ENCODE measurements at places on chromosomes 1 and 21.

DNA sequence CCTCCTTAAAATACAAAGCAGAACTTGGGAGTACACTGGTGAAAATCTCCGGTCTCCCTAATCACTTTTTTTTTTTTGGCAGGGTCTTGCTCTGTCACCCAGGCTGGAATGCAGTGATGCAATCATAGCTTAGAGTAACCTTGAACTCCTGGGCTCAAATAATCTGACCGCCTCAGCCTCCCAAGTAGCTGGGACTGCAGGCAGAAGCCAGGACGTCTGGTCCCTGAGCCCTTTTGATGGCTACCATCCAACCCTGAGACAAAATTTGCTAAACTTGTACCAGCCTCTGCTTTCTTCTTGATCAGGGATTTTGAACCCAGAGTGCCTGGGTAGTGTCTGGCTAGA is 4.1 kb downstream of the L1TD1 start:
- DNase-seq: no peak

DNA sequence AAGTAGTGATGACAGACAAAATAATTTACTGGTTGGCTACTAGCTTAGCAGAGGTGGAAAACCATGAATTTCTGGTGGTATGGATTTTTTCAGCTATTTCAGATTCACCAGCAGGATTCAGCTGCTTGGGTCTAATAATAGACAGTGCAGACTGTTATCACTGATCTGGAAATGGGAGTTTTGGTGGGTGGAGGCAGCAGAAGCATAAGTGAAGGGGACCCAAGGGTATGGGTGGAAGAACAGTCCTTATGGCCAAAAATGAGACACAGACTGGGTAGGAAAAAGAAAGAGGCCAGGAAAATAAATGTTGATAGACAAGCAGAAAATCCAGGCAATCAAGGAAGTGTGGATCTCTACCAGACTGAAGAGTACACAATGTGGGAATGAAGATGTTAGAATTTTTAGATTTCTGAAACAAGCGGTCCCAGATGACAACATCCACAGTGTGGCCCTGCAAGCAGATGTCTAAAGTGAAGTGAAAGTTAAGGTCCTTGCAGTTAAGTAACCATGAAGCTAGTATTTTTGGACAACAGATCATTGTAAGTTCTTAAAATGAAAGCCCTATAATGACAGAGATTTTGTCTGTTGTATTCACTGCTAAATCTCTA is 24.7 kb downstream of the LYST start:
- DNase-seq: no peak

GRCh38 chr1:206448471-206448870 is 21.8 kb upstream of the IKBKE start:
- DNase-seq: no peak

DNA sequence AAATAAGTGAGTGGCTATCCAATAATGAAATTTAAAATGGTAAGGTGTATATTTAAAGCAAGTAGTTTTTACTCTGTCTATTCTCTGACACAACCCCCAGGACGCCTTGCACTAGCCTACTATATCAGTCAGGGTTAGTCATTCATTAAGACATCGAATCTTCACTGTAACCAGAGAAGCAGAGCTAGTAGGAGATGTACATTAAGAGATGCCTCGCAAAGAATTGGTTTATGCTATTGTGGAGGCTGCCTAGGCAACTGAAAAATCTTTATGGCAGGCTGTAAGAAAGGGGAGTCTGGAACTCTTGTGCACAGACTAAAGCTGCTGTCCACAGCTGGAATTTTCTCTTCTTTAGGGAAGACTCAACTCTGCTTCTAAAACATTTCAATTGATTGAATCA is 28.8 kb downstream of the NTNG1 start:
- DNase-seq: no peak

DNA sequence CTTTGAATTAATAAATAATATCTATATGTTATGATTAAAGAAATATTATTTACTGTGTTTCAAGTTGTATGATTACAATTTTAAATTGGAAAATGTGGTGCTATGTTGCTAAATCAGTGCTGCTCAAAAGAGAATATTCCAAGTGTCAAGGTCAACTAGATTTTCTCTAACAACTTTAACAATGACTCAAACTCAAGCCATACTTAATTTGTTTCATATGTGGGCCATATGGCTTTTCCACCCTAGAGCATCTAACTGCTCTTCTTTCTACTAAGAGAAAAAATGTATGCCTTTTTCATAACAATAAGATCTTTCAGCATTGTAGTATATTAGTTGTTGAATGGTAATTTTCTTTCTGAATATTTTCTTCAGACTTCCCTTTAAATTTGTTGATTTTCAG is 8.3 kb upstream of the SYT14 start:
- no peak for DNase-seq

DNA sequence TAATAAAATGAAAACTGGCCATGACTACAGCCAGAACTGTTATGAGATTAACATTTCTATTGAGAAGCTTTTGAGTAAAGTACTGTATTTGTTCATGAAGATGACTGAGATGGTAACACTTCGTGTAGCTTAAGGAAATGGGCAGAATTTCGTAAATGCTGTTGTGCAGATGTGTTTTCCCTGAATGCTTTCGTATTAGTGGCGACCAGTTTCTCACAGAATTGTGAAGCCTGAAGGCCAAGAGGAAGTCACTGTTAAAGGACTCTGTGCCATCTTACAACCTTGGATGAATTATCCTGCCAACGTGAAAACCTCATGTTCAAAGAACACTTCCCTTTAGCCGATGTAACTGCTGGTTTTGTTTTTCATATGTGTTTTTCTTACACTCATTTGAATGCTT is 164.0 kb downstream of the NEK7 start:
- no peak for DNase-seq

DNA sequence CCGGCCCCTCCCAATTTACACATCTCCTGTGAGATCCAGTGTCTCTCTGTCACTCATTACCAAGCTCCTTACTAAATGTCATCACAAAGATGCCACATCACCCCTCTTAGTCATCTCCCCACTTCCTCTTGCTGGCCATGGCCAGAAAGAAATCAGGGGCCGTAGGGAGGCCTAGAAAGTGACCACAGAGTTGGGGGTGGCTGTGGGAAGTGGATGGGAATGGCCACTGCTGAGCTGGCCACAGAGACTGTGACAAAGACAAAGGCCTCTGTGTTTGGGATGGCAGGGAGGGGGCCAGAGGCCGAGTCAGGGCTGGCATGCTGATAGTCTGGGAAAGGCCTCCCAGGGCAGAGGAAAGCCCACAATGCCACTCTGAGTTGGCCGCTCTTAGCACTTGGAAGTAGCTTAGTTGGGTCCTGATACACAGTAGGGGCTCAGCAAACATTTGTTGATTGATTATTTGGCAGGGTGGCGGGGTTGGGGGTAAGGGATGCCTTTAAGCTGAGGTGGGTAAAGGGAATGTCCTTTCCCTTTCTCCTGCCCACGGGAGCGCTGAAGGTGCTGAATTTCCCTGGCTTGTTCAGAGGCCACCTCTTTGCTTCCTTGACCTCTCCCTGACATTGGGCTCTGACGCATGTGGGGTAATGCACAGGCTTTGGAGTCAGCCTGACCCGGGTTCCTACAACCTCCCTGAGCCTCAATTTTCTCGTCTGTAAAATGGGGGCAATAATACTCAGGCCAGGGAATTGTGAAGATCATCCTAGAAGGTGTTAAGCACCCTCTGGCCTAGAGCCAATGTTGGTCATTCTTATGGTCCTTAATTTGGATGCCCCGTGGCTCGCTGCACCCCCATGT is 13.2 kb downstream of the NAV1 start:
- no peak for DNase-seq

GRCh38 chr21:44018813-44019567 is 6.9 kb downstream of the TRAPPC10 start:
- DNase-seq: no peak

DNA sequence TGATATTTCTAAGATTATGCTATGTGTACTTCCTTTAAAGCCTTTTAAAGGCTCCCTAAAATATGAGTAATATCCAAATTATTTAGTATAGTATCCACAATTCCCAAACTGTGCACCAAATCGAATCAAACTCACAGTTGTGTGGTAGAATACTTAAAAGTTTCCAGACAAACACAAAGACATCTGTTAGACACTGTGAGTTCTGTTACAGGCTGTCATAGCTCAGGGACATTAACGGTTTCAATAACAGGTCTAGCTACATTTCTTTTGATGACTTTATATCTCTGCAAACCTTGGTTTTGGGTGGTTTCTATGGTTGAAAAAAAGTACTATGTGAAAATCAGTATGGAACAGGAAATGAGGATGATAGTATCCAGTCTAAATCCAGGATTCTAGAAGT is 36.9 kb upstream of the NEK7 start:
- no peak for DNase-seq

DNA sequence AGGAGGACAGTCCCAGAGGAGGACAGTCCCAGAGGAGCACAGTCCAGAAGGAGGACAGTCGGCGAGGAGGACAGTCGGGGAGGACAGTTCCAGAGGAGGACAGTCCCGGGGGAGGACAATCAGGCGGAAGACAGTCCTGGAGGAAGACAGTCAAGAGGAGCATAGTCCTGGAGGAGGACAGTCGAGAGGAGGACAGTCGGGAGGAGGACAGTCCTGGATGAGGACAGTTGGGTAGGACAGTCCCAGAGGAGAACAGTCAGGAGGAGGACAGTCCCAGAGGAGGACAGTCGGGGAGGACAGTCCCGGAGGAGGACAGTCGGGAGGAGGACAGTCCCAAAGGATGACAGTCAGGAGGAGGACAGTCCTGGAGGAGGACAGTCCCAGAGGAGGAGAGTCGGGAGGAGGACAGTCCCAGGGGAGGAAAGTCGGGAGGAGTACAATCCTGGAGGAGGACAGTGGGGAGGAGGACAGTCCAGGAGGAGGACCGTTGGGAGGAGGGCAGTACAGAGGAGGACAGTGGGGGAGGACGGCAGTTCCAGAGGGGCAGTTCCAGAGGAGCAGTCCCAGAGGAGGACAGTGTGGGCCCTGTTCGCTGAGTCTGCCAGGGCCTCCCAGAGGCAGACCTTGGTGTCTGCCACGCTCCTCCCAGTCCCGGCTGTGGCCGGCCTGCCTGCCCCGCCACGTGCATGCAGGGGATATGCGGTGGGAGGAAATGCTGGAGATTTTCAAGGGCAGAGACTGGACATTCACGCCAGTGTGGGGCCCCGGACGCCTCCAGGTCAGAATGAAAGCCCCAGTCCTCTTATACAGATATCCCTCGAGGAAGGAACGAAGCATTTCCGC is 183.8 kb upstream of the ARHGEF16 start:
- DNase-seq: no peak

- DNase-seq: no peak
These were observed 46.3 kb downstream of the AGPAT3 start for GRCh38 chr21:43911015-43911934.

DNA sequence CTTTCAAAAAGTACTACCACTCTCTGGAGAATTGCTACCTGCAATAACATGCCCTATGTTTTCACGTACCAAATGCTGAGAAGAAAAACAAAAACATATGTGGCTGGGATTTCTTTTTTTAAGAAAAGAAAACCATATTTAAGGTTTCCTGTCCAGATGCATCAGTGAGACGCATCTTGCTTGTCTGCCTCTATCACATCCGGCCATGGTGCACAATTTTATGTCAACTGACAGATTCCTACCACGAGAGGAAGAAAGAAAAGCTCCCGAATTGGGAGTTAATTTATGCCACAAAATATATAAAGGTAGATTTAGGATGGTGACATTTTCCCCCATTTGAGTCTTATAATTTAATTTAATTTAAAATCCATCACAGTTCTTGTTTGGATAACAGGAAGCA is 62.3 kb upstream of the COL24A1 start:
- no peak for DNase-seq

DNA sequence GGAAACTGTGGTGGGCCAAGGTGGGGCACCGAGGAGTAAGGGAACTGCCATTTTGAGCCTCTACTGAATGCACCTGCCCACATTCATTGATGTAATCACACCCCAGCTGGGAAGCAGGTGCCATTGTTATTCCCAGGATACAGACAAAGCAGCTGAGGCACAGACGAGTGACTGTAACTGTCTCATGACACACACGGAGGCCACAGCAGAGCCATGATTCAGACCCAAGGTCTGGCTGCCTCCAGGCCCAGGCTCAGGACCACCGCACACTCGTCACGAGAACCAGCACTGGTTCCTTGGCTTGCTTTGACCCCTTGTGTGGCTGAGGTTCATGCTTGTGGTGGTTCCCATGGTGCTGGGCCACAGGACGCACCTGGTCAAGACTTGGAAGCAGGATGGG is 45.6 kb upstream of the CLIC4 start:
- no peak for DNase-seq

- DNase-seq: no peak
These were observed 355.6 kb downstream of the SIPA1L2 start for GRCh38 chr1:232274236-232274855.

DNA sequence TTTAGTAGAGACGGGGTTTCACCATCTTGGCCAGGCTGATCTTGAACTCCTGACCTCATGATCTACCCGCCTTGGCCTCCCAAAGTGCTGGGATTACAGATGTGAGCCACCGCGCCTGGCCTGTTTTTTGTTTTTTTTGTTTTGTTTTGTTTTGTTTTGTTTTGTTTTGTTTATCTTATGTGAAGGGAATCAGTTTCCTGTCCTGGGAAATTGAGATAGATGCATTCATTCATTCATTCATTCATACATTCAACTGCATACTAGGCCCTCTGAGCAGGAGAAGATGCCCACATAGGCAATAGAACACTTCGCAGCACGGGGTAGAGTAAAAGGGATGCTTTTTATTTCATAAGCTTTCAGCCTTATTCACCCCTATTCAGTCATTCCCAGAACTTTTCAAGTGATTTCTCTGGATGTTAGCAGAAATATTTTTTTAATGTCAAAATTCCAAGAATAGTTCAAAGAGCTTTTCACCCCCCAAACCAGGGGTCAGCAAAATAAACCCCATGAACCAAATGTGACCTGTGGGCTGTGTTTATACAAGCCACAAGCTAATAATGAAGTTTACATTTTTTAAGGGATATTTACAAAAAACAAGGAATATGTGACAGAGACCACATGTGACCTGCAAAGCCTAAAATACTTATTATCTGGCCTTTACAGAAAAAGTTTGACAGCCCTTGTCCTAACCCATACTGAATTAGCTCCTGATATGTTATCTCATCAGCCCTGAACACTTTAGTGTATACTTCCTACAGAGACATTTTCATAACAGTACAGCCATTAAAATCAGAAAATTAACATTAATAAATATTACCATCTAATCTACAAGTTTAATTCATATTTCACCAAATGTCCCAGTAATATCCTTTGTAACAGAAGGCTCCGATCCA is 127.1 kb downstream of the MAST2 start:
- no peak for DNase-seq

DNA sequence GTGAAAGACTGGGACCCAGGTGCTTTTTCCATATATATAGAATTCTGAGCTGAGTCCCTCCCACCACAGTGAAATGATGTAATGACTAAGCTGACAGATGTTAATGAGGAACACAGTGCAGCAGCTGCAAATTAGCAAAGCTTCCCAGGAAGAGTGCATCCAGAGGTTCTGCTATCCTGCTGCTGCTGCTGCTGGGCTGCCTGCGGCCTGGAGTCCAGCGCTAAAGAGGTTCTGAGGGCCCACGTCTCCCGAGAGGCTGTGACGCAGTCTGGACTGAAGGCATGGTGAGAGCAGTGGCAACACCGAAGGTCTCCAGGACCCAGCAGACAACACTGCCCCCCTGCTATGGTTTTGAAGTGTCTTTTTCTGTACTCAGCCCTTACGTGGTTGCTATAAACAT is 63.9 kb downstream of the URB2 start:
- DNase-seq: no peak

GRCh38 chr1:157562515-157562914 is 10.2 kb upstream of the FCRL5 start:
- no peak for DNase-seq

- DNase-seq: no peak
These were observed at the start of gene SMPDL3B for GRCh38 chr1:27934818-27935549. Gene SMPDL3B (plus strand): TSS chr1:27935000. CDS start chr1:27935184, 184 bp downstream.

GRCh38 chr21:41804381-41804780 is 37.5 kb upstream of the RIPK4 start:
- no peak for DNase-seq

Measured in stimulated activated CD8-positive, alpha-beta memory T cell treated with anti-CD3 and anti-CD28 coated beads, Interleukin-4, amount 100 ng/mL, for 24 hours (primary cell).